ENCODE measurements at places on chromosomes 11 and 22.

GRCh38 chr22:39663751-39664150, 93.2 kb downstream of the CACNA1I start:
- DNase-seq, result no peak

GRCh38 chr11:94494126-94494680, 419 bp downstream of the ANKRD49 start:
- no peak for DNase-seq

GRCh38 chr22:46297151-46297812, 612 bp downstream of the GTSE1 start:
- DNase-seq, result no peak

- DNase-seq, result no peak
Observed at GRCh38 chr11:50412832-50413231, 380.2 kb downstream of the OR4C45 start.

GRCh38 chr11:73281201-73281741, 9.1 kb downstream of the P2RY6 start:
- no peak for DNase-seq

DNA sequence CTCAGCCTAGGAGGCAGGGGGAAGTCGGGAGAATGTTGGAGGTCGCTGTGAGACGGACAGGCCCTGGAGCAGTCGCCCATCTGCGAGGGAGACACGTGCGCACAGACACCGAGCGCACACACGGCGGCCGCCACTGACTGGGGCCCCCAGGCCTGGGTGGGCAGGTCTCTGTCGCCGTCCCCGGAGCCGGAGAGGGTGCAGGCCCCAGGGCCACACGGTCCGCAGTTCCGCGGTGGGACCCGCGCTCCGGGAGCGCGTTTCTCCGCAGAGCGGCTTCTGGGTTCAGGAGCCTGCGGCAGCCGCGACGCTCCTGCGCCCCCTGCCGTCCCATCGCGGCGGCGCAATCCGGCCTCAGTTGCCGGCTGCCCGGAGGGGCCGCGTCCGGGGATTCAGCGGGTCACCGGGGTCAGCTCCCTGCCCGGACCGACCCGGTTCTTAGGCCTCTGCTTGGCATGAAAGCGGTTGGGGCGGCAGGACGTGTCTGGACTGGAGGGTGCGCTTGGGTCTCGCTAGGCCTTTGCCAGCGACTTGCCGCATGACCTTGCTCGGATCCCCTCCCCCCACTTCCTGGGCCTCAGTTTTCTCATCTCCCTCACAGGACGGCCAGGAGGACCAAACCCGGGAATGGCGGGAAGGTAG, 31.2 kb downstream of the PDE2A start:
- DNase-seq, result peak; percentile 46

GRCh38 chr11:6755303-6755952, 16.3 kb downstream of the OR2AG2 start:
- no peak for DNase-seq

- peak; percentile 57 for DNase-seq
Observed at GRCh38 chr11:61254403-61255025, 13.5 kb downstream of the PGA5 start.

DNA sequence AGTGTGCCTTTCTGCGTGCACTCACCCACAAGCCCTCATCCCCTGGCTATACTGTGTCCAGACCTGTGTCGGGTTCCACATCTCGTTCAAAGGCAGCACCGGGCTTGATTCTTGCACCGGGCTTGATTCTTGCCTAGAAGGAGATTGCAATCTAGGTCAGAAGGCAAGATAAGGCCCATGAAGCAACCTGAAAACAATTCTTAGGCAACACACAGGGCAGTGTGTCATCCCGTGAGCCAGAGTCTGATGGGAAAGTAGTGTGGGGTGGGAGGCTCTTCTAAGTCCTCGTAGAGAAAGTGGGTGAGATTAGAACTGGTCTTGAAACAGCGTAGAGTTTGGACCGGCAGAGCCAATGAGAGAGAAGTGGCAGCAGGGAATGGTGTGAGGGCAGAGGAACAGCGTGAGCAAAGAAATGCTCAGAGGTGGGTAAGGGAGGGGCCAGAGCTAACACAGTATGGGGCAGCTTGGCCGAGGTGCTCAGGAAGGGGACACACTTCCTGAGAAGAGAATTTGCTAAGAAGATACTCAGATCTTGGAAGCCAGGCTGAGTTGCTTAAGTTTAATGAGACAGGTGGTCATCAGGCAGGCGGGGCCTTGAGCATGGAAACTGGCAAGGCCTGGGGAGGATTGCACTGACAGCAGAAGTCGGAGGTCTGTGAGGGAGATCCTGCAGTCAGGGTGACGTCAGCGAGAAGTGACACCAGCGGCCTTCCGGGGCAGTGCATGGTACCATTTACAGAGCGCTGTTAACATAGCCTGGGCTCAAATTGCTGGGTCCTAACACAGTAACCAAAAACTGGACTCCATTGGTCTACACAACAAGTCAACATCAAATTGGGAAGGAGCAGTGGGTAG, 40.7 kb upstream of the DKK3 start:
- DNase-seq, result no peak

GRCh38 chr11:57598831-57599155, 1.3 kb downstream of the SERPING1 start:
- DNase-seq, result no peak

GRCh38 chr11:9616042-9616675, 42.7 kb downstream of the WEE1 start:
- DNase-seq, result peak; percentile 65

DNA sequence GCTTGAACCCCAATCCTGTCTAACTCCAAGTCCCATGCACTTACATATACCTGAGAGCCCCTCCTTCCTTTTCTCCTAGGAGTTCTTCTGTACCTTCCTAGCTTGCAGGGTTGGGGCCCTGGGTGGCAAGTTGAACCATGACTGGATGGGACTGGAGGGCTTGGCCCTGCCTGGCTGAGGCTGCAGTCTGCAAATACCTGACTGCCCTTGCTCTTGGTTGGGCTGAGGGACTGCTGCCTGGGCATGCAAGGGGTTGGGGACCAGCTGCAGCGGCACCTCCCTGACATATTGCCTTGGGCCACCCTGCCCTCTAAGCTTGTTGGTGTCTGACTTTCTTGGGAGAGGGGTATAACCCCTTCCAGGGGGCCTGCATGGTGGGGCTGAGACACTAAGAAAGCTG, 9.8 kb upstream of the SLC39A13 start:
- DNase-seq, result no peak

- no peak for DNase-seq
Observed at GRCh38 chr11:79062814-79063762, 377.7 kb downstream of the TENM4 start.

DNA sequence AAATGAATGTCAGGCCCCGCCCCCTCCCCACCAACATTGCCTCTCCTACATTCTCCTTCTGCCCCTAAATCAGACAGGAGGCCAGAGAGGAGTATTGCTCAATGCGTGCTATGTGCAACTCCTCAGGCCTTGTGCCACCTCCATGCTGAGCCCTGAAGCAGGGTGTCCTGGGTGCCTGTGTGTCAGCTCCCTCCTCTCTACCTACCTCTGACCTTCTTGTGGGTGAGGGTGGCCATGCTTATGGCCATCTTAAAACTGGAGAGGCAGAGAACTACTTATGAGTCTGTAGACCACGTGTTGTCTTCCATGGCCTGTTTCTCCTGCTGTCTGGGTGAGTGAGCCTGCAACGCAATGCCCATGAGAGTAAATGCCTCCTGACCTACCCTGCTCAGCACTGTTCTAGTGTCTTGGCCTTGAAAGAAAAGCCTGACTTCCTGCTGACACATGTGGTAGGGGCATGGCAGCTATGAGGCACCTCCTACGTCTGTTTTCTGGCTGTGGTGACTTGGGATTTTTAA, 10.5 kb downstream of the MCAM start:
- no peak for DNase-seq

DNA sequence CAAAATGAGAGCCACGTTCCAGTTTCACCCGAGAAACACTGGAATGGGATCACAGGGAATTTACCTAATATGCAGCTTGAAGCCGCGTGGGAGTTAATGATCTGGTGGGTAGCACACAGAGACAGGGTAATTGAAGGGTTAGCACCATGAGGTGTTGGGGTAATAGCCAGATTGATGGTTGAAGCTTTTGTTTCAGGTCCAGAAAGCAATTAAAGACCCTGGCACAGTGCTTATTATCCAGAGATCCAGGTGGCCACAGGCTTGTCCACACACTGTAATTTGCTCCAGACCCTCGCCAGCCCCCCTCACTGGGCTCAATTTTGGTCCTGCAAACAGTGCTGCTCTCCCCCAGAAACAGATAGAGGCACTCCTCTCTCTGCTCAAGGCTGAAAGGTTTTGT, 282.5 kb upstream of the ISX start:
- DNase-seq, result no peak

DNA sequence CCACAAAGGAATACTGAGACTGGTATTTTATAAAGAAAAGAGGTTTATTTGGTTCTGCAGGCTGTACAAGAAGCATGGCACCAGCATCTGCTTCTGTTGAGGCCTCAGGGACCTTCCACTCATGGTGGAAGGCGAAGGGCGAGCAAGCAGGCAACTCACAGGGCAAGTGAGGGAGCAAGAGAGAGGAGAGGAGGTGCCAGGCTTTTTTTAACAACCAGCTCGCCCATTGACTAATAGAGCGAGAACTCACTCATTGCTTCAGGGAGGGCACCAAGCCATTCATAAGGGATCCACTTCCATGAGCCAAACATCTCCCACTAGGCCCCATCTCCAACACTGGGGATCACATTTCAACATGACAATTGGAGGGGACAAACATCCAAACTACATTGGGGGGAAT, 1.2 kb downstream of the PTS start:
- no peak for DNase-seq

GRCh38 chr11:114064216-114064615, 4.7 kb downstream of the ZBTB16 start:
- DNase-seq, result no peak

GRCh38 chr11:115117956-115118493, 386.2 kb downstream of the CADM1 start:
- no peak for DNase-seq

DNA sequence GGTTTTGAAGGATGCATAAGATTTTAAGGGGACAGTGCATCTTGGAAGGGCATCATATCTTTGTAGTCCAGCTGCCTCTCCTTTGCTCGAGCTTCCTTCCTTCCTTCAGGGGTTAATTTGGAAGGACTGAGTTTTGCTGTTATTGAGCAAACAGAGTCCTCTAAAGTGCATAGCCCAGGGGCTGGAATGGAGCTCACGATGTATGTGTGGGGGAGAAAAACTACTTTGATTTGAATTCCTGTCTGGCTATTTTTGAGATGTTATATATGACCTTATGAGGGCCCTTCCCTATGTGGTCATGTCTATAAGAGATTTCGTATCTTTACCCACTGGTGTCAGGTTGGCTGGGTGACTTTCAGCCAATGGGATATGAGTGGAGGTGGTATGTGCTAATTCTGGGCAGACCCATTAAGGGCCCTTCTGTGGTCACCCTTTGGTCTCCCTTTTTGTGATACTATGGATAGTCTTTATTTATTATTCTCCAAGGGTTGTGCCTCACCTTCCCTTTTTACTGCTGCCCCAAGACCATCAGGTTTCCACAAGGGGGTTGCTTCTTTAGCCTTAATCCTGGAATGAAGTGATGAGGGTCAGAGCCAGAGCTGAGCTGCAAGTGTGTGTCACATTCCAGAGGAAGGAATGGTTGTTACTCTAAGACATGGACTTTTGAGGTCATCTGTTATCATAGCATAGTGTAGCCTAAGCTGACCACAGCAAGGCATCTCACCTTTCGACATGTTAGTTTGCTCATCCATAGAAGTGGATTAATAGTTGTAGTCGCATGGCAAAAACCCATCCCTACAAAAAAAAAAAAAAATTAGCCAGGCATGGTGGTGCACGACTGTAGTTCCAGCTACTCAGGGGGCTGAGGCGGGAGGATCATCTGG, 54.6 kb downstream of the LRRC74B start:
- no peak for DNase-seq

- DNase-seq, result no peak
Observed at GRCh38 chr22:30755759-30756124, 61.1 kb downstream of the OSBP2 start.

GRCh38 chr11:112777283-112777751, 183.9 kb upstream of the NCAM1 start:
- DNase-seq, result no peak

- no peak for DNase-seq
Observed at GRCh38 chr11:9739123-9739900, 75.4 kb downstream of the SWAP70 start.

- DNase-seq, result no peak
Observed at GRCh38 chr11:56841210-56841810, 92.8 kb upstream of the OR9G4 start.

DNA sequence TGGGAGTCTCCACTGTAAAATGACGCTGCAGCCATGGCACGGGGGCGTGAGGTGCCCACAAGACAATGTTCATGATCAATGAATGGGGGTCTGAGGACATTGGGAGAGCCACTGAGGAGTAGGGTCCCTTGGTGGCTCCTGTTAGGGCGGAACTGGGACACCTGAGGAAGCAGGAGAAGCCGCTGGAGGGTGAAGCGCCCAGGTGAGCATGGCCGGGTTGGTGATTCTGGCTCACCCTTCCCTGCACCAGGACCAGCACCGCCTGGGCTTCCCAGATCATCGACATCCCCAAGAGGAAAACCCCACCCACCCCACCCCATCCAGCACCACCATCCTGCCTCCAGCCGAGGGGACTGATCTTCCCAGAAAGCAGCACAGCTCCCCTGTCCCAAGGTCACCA, 30.6 kb downstream of the SHANK2 start:
- no peak for DNase-seq

DNA sequence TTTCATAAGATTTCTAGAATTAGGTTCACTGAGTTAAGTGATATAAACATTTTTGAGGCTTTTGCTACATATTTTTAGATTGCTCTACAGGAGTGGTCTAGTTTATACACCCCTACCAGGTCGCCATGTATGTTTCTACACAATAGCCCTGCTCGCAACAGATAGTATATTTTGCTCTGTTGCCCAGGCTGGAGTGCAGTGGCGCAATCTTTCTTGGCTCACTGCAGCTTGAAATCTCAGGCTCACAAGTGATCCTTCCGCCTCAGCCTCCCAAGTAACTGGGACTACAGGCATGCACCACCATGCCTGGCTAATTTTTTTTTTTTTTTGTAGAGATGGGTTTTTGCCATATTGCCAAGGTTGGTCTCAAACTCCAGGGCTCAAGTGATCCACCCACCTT, 10.4 kb downstream of the ZNRF3 start:
- DNase-seq, result no peak

GRCh38 chr22:45908961-45909360, 68.0 kb downstream of the WNT7B start:
- DNase-seq, result no peak

DNA sequence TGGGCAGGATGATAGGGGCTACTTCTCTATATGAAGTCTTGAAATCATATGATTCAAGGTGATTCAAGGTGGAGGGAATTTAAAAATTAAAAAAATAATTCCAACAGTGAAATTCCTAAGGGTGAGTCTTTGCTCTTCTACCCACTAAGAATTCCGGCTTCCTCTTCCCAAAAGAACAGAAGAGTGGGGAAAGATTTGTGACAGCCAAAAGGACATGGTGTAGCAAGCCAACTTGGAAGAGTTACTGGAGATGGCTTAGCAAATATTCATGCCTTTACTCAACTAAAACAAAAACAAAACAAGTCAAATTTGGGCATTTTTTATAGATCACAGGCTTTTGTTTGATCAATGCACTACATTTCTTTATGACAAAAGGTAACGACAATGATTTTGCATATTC, 12.3 kb downstream of the ZBED5 start:
- no peak for DNase-seq

GRCh38 chr11:72271980-72272379, 28.0 kb upstream of the PHOX2A start:
- DNase-seq, result no peak

- no peak for DNase-seq
Observed at GRCh38 chr11:132147464-132147863, 777.0 kb downstream of the NTM start.
